ENCODE measurements at places on chromosomes 3 and 15.

GRCh38 chr15:33159726-33160453 lies 34.6 kb downstream of the FMN1 start:
- DNase-seq: no peak

GRCh38 chr3:147737376-147737775 lies 328.2 kb downstream of the ZIC1 start:
- DNase-seq: peak; percentile 19

DNA sequence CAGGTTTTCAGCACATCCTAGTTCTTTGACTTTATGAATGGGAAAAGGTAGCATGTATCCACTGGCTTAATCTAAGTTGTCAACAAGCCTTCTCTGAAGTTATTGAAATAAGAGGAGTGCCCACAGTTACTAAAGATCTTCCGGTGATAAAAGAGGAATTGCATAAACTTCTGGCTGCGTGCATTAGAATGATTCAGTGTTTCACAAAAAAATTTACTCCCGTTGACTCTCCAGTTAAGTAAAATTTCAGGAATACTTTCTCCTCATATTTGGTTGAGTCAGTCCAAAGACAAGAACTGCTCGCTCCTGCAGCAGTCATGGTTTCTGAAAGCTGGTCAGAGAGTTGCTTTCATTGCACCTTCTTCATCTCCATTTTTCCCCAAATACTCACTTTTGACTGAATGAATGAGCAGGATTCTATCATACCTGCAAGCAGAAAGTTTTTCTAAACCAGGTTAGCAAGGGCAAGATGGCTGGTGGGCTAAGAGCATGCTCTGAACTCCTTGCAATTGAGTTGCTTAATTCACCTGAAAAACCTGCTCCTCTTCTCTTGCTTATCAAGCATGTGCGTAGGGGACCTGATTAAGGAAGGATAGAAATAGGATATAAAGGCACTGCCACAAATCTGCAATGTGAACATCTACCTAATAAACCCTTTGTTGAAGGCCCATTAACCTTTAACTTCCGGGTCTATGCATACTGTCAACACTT lies 64.2 kb upstream of the TIMP4 start:
- DNase-seq: no peak

- no peak for DNase-seq
Observed at GRCh38 chr3:152377184-152377570, 108.4 kb downstream of the MBNL1 start.

DNA sequence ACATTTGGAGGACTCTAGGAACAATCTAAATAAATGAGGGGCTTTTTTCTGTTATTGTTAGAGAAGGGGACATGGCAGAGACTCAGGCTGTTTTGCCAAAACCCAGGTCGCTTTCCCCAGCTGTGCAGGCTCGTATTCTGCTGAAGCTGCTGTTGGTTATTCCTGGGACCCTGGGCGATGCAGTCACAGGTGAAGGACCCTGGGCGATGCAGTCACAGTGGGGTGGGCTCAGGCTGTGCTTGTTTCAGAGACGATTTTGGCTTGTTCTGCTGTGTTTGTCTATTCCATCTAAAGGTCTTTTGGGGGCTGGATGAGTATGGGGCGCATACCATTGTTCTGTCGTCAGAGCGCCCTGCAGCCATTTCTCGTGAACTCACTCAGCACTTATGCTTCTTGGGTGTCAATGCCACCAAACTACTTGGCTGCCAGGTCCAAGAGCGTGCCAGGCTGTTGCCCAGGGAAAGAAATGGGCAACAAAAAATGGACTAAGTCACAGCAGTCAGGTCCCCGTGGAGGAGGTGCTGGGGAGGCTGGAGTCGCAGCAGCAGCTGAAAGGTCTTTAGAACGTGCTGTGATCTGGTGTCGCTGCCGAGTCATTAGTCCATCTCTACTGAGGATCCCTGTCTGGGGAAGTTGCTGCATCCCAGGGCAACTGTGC lies 151.4 kb downstream of the CHDH start:
- DNase-seq: no peak

DNA sequence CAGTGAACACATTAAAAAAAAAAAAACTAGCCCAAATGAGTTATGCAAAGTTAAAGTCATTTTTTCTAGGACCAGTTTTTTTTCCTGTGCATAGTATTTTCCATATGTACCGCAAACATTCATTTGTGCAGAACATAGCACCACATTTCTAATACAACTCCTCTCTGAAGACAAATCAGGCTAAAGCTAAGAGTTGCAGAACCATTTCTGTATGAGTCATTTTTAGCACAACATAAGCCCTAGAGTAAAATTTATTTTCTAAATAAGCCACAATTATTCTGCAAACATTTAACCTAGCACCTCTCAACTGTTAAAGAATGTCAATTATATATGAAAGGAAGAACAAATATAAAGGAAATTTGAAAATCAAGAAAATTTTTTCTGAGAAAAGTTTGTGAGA lies 375.8 kb downstream of the TIGIT start:
- DNase-seq: no peak

DNA sequence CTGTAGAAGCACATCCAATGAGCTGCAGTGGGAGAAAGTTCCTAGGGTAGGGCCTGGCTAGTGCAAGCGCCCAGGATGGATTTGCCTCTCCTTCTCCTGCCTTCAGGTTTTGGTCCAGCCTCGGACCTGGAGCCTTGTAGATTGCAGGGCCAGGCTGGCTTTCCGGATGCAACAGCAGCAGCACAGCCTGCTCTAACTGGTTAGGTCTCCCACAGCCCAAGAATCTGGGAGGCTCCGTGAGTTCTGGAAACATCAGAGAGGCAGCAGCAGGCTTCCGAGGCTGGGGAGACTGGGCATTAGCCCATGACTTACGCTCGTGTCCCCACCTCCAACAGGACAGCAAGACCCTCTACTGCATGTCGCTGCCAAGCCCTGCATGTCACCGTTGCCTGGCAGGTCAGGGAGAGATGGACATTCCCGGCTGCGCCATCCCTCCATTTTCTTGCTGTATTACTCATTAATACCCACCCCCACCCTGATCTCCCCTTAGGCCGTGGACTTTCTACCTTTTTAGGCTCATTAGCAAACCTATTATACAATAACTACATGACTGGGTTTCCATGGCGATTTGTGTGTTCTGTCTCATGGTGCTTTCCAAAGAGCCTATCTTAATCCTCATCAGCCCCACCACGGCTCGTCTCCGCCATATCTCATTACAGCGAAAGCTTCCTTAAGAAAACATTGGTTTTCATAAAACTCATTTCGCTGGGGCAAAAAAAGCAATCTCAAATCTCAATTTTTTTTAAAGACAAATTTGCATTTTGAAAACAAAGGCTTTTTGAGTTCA lies 40.9 kb upstream of the RGMA start:
- DNase-seq: peak; percentile 41

DNA sequence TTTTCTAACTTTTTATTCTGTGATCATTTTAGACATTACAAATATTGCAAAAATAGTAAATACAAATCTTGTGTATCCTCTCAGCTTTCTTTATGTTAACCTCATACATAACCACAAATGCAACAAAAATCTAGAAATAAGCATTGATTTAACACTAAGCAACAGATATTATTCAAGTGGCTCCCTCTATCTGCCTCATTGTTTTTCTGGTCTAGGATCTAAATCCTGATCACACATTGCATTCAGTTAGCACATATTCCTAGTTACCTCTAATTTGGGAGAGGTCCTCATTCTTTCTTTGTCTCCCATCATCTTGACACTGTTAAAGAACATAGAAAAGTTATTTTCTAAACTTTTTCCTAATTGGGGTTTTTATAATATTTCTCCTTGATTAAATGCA lies 1126.0 kb downstream of the ROBO2 start:
- DNase-seq: no peak

Data from eye (tissue), 1 donor.